Gastroesophageal sphincter (tissue), 4 donors: ENCODE measurements at places on chromosomes 3 and 15. TPM values are rescaled to one million over a fixed set of nuclear protein-coding genes. Genes with fewer than 3 reads are reported as not detected.

The IMP3 gene
- total RNA-seq: 91.2 TPM

The ETV5 gene
- 7.5 TPM for total RNA-seq

DNA sequence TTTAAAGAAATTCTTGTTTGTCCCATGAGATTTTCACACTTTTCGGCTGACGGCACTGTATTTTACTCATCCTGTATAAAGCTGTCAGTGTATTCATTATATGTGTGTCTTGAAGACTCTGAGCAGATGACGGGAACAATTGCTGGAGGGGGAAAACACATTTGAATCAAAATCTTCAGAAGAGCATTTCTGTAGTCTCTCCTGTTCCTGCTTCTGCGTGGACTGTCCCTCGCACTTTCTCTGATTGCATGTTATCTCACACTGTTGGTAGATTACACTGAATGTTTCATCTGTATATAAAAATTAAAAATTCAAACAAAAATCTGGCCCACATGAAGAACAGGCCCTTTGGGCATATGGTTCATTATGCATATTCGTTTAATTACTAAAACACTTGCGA, 184.9 kb downstream of the MCTP2 start:
- no peak for ATAC-seq

GRCh38 chr3:72310419-72311380, 525.8 kb upstream of the PROK2 start:
- peak; percentile 72 for ATAC-seq
